ENCODE measurements at places on chromosomes 7 and 10.

- DNase-seq = no peak
These were observed 16.0 kb upstream of the TMEM168 start for GRCh38 chr7:112806156-112806555.

DNA sequence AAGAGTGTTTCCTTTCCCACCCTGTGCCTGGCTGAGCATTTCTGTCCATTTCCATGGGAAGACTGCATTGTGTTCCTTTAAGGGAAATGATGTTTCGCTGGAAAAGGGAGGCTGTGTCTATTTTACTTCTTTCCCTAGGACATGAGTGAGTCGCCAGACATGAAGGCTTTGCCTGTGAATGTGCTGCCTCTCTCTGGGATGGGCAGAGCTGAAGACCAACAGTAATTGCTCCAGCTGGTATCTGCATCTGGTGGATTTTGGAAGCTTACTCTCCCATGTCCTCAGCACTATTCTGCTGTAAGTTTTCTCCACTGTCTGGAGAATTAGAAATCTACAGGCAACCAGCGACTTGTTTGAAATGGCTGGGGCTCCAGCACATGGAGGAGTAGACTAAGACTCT, 264.6 kb upstream of the BMPER start:
- DNase-seq = no peak

GRCh38 chr7:38413784-38414183, 140.3 kb upstream of the TARP start:
- no peak for DNase-seq

DNA sequence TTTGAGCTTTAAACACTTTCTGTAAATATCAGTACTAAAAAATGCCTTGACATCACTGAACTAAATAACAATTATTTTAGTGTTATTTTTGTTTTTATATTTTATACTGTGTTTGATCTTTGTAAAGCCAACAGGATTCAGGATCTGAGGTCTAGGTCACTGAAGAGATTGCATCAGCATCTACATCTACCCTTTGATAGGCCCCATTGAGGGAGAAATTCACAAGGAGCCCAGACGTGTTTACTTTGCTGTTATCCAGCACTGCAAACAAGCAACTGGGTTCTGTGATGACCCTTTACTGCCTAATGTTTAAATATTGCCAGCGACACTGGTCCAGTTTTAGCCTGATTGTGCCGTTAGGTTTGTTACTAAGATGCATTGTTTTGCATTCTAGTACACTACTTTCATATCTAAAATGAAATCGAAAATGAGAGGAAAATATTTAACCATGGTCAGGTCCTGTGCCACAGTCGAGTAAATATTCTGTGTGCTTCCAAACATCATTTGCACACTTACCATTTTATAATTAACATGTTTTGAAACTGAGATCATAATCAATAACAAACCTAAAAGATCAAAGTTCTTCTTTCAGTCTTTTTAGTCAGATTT, 48.7 kb downstream of the SP8 start:
- DNase-seq = no peak

DNA sequence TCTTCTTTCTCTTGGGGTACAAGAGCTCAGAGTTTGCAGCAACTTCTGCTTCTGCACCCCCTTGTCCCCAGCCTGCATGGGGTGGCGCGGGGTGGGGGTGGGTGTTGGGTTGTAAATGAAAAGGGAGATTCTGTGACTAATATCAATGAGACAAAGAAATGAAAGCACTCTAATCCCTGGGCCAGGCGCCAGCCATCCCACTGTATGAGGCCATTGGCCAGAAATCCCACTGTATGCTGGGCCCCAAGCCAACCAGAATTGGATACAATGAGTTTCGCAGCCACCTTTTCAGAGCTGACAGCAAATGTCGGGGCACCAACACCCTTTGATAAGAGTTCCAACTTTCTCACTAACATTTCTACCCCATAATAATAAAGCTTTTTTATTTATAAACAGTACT, 10.9 kb upstream of the PTN start:
- DNase-seq = no peak

DNA sequence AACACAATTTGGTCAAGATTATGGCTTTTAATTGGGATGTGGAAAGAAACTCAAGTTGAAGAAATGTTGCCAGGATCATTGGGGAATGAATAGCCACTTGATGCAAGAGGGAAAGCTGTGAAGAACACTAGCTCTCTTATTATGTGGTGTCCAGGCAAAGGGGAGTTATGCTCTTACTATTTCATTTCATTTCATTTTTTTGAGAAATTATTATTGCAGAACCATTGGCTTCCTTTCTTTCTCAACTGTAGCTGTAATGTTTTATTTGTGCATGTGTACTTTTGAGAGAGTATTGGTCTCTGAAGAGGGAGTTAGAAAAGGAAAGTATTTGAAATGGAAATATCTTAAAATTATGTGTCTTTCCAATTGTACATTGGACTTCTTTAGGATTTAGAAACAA, 312.6 kb upstream of the BMPER start:
- DNase-seq = no peak

- DNase-seq = no peak
These were observed 271.2 kb downstream of the MAGI2 start for GRCh38 chr7:79182283-79182682.

DNA sequence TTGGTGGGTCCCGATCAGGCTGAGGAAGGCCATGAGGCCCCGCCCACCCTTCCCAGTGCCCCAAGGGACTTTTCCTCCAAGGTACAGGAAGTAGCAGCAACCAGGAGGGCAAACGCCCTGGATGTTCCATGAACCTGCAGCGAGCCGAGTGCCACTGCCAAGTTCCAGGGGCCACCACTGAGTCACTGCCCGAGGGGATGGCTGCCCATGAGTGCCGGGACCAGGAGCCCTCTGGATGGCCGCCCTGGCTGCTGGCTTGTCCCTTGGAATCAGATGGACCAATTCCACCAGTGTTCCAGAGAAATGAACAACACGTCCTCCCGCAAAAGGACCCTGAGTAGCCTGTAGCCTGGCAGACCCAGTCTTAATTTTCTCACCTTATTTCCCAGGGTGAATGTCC, 74.2 kb downstream of the ZRANB1 start:
- DNase-seq = no peak

- peak; percentile 31 for DNase-seq
These were observed 41.2 kb upstream of the VCL start for GRCh38 chr10:73956476-73957359.

DNA sequence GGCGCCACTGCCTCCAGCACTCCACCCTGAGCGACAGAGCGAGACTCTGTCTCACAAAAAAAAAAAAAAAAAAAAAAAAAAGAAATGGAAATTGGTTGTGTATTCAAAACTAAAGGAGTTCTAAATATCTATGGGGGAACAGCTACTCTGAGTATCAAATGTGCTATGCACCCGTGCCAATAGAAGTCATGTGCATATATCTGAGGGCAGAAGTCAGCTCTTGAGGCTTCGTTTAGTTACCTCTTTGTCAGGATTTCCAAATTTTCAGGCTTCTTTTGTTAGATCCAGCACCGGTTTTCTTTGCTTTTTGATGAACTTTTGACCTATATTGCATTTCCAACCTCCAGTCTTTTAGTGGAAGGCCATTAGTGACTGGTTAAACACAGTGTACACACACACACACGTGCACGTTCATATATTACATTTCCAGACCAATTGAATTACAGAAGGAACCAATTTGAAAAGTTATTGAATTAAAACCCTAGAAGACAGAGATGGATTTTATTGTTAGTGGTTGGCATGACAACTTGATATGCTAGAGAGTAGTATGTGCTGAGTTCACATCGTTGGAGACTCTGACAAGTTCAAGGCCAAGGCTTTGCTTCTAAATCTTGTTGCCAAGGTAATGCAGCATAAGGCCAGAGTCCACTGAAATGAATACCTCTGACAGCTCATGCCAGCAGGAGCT, 33.1 kb upstream of the ADD3 start:
- DNase-seq = no peak

DNA sequence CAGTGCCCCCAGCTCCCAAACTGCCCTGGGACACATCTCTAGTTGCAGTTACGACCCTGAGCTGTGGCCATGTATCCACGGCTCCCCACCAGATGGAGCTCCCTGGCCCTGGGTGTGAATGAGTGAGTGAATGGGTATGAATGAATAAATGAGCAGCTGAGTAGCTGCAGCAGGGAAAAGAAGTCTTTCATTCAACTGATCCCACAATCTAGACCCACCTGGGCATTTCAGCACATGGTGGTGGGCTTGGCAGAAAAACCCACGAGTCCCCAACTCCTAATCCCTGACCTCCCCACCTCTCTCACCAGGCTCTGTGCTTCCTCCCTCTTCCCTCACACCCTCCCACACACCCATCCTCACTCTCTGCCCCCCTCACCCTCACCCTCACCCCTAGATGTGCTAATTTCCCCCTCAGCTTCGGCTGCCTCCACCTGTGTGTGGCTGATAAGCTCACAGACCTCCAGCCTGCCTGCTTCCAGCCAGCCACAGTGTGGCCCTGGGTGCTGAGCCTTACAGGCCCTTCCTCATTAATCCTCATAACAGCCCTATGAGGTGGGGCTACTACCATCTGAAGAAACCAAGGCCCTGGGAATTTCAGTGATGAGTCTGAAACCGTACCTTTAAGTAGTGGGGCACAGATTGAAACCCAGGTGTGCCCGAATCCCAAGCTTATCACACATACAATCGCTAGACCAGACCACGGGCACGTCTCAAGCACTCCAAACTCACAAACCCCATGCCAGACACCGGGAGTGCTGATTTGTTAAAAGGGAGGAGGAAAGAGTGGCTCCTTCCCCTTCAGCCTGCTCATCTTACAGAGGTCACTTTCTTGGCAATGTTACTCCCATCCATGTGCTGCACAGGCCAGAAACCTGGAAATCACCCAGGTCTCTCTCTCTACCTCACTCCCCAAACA, 2.2 kb upstream of the ATP6V1F start:
- no peak for DNase-seq

Measured in activated CD4-positive, alpha-beta T cell treated with anti-CD3 and anti-CD28 coated beads for 48 hours (primary cell).